ENCODE measurements at places on chromosomes 2 and 18.

- DNase-seq: peak; percentile 11
Observed at GRCh38 chr2:168457190-168457895, 1.3 kb downstream of the CERS6 start.

DNA sequence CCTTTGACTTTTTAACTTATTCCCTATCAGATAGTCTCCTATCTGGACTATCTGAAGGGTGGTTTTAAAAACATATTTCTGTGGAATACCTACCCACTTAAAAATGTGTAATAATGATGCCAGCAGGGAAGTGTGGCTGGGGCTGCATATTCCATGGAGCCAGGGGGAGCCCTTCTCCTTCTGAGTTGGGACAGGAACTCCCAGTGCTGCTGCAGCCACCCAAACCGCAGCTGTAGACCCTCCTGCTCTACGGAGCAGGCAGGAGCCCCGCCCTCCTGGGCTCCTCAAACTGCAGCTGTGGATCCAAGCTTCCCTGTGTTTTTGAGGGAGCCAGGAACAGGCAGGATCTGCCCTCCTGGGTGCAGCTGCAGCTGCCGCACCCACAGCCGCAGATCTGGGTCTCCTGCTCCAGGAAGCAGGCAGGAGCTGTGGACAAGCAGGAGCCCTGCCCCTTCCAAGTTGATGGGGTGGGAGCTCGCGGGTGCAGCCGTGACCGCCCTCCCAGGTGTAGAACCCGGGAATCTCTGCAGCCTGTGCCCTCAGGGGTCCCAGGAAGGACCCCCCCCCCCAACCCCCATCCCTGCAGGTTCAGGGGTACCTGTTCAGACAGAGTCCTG, 57.8 kb downstream of the PDK1 start:
- DNase-seq: no peak

GRCh38 chr2:105393373-105394055, 5.3 kb downstream of the FHL2 start:
- no peak for DNase-seq

DNA sequence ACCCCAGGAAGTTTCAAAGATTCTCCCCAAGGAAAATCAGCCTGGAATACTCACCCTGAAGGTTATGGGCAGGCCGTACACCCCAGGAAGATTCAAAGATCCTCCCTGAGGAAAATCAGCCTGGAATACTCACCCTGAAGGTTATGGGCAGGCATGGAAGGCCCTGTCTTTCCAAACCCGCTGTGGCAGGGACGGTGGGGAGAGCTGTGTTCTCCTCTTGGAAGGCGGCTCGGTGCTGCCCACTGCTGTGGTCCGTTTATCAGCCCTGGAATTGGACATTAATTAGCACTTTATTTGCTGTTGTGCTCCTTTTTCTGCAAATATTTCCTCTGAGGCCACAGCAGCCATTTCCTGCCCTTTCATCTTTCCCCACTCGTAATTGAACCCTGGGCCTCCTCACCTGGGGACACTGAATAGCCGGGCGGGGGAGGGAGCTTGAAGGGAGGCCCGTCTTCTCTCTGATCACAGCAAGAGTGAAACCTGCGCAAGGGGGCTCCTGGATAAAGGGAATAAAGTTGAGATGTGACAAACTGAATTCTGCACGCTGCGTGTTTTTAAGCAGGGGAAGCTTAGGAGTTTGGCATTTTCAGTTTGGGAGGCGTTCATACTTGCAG, 308.7 kb upstream of the SALL3 start:
- no peak for DNase-seq

GRCh38 chr2:70133491-70134322, 46.4 kb downstream of the PCBP1 start:
- peak; percentile 82 for DNase-seq

- no peak for DNase-seq
Observed at GRCh38 chr2:62631160-62632085, 74.1 kb upstream of the EHBP1 start.

GRCh38 chr2:105746177-105747080, 1.7 kb downstream of the NCK2 start:
- DNase-seq: no peak

GRCh38 chr2:192604295-192604694, 409.6 kb upstream of the TMEFF2 start:
- DNase-seq: no peak

DNA sequence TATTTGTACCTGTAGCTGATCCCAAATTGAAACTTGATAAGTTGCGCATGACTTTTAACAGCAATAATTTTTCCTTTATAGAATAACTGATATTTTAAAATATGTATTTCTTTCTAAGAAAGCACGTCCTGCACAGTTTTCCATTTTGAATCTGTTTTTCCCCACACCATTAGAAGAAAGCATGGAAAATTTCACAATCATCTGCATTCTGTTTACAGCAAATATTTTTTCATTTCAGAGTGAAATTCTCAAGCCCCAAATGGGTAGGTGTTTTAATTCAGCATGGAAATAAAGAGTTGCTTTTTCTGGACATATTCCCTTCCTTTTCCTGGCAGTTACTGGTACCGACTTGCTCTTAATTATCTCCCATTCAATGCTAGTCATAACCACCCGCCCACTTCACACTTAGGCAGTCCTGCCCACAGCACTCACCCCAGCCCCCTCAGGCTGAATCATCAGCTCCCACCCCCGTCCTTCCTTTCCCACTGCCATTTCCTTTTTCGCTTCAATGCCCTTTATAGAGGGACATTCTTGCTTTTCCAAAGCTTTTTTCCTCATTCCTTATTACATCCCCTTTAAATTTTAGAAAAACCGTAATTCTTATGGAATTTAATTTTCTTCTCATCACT, 89.2 kb upstream of the GLS start:
- peak; percentile 76 for DNase-seq

- no peak for DNase-seq
Observed at GRCh38 chr2:69631402-69631801, 12.1 kb downstream of the AAK1 start.

GRCh38 chr2:236748801-236749200, 179.2 kb downstream of the ACKR3 start:
- no peak for DNase-seq

GRCh38 chr2:28649481-28650265, 102.0 kb upstream of the PPP1CB start:
- no peak for DNase-seq

- DNase-seq: no peak
Observed at GRCh38 chr2:159856760-159857159, 58.8 kb upstream of the CD302 start.

DNA sequence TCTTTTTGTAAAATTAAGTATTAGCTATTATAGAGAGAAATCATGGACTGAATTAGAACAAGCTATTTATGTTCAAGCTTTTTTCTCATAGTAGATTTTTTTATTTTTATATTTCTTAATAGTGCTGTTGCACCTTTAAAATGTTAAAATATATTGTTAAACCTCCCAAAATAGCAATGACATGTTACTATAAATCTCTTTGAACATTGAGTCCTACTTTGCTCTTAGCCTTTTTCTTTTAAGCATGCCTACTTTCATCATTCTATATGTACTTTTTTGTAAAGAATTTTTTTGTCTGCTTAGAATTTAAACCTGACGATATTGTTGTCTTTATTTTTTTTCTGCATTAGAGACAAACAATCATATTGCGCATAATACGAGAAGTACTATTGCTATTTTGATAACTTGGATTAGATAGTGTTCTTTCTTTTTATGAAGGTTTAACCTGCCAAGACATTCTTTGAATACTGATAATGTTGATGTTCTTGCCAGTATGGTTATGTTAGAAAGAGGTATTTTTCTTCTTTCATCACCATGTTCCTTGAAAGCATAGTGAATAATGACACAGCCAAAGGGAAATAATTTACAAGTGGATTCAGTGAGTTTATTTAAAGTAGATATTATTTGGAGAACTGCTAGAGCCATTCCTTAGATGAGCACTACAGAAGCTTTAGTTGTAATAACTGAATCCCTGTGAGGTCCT, 40.6 kb downstream of the PMS1 start:
- DNase-seq: no peak

- DNase-seq: no peak
Observed at GRCh38 chr2:72794572-72794971, 31.3 kb downstream of the EXOC6B start.

GRCh38 chr2:3769766-3770165, 66.4 kb downstream of the DCDC2C start:
- no peak for DNase-seq

- no peak for DNase-seq
Observed at GRCh38 chr18:60100778-60101177, 201.0 kb downstream of the PMAIP1 start.

DNA sequence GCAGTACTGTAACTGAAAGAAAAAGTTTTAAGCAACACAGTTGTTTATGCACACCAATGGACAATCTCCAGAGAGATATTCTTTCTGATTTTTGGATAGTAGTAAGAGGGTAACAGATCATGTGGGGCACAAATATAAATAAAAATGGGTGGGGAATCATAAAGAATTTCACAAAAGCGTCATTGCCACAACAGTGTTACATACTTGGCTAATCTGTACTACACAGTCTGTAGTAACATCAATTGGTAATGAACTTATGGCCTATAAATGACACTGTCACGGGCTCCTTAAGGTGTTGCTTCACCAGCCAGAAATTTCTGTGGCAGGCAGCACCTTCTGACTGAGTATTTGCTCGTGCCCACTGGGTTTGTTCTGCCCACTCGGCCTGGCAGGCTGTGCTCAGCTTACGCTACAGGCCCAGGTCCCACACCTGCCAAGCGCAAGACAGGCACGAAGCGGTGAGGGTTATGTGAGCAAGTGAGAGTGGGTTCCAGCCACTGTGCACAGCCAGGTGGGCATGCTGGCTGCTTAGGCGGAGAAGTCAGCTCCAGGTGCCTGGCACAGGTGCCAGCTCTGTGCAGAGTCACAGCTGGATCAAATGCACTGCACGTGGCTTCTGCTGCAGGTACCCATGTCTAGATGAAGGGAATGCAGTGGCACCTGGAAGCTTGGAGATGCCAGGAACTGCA, 532.5 kb upstream of the SLC39A10 start:
- DNase-seq: no peak

GRCh38 chr2:219759801-219760200, 132.4 kb downstream of the SLC4A3 start:
- DNase-seq: no peak

DNA sequence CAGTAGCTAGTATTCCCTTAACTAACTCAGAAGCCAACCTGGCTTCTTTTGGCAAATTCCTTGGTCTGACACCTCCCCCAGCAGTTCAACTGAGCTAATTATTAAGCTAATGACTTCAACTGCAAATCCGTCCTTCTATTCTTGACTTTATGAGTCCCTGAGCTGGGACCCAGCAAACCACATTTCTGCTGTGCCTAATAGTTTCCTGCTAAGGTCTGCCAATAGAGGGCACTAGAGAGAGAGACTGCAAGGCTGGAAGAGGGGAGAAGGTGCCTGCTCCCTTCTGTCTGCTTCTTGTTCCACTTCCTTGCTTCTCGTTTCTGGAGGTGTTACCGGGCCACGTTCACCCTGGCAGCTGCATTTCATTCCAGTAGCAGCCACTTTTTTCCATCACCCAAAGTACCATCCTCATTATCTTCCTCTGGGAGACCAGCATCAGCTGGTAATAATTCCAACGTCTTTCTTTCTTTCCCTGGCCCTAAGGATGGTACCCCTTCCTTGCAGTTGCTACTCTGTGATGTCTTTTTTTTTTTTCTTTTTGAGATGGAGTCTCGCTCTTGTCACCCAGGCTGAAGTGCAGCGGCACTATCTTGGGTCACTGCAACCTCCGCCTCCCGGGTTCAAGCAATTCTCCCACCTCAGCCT, 352.0 kb downstream of the TNS1 start:
- DNase-seq: peak; percentile 60

GRCh38 chr2:235868224-235868623, 300.0 kb downstream of the GBX2 start:
- DNase-seq: no peak

DNA sequence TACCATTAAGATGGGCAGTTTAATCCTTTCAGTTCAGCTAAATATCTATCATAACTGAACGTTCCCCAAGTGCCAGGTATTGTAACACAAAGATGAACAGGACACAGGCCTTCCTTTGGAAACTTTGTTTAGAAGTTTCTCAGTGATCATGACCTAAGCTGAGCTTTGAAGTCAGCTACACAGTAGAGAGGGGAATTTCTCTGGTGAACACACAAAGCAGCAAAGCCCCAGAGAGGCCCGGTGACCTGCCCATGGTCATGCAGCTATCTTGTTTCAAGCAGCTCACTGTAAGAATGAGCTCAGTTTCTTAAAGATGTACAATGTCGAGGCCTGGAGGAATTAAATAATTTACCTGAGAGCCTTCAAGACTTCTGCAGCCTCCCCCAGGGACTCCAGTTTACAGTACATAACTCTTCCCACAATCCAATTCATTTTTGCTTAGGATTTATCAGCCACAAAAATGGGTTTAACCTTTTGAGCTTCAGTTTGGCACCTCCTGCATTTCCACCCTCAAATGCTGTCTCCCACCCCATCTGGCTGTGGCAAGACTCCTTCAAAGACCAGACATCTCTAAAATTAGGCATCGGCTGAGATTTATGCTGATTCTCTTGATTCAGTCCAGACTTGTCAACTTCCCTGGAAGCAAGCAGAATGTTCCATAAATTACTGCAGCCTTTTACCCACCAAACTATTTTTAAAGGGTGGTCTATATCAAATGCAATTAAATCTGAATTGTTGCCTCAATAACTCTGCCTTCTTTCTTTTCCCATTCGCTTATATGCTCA, 325.6 kb downstream of the TXNL1 start:
- no peak for DNase-seq

- no peak for DNase-seq
Observed at GRCh38 chr2:65161551-65162100, 31.7 kb upstream of the RAB1A start.

DNA sequence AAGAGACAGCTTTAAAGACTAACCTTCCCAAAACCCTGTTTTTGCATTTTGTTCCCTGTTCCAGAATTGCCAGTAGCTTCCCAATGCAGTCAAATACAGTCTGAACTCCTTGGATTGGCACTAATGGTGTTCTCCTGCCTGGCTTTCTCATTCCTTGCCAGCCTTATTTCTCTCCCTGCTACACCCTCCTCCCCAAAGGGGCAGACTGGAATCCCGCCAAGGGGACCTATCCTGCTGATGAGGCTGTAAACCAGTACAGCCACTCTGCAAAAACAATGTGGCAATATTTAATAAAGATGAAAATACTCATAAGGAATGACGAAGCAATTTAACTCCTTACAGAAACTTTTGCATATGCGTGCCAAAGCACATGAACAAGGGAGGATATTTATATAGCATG, 4.5 kb upstream of the SLC4A5 start:
- no peak for DNase-seq

DNA sequence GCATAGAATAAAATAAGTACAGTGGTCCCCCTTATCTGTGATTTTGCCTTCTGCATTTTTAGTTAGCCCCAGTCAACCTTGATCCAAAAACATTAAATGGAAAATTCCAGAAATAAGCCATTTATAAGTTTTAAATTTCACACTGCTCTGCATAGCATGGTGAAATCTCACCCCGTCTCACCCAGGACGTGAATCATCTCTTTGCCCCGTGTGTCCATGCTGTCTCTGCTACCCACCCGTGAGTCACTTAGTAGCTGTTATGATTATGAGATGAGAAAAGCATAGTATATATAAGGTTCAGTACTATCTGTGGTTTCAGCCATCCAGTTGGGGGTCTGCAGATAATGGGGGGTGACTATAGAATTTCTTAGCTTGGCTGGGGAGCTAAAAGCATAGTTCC, 67.3 kb downstream of the RHBDD1 start:
- no peak for DNase-seq

GRCh38 chr2:101435001-101435862, 39.7 kb downstream of the RFX8 start:
- no peak for DNase-seq

All from kidney capillary endothelial cell (primary cell).